ENCODE measurements at places on chromosomes 5 and 9.

DNA sequence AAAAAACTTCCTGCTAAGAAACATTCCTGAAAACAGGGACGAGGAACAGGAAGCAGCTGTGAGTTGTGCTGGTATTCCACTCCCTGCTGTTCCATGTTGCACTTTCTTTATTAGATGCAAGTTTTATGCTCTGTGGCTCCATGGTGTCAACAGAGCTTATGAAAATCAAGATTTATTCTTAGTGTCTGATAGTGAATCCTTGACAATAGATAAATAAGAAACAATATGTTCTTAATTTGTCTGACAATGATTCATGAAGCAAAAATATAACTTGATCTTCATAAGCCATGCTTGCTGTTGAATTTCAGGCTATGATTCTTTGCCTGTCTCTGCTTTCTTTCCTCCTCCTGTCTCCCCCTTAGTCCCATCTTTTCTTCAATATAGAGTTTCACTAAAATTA is 119.6 kb downstream of the DROSHA start:
- DNase-seq, result no peak

DNA sequence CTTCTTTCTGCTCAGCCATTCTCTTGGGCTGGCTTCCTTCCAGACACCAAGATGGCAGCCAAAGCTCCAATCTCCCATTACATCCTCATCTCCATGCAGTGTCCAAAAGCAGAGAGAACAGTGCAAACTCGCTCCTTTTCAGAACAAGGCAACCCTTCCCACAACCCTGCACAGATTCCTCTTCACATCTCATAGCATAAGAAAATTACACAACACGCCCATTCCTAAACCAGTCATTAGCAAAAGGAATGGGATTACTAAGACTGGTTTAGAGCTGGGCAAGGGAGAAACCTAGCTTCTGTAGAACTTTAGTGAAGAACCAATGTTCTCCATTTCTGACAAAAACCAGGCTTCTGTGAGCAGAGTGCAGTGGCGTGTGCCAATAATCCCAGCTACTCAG is 51.5 kb upstream of the CTNNA1 start:
- no peak for DNase-seq

GRCh38 chr5:59246145-59246869 is 647.2 kb downstream of the PDE4D start:
- DNase-seq, result no peak

- DNase-seq, result no peak
Measured at GRCh38 chr5:101418713-101419118, 515.6 kb upstream of the ST8SIA4 start.

- no peak for DNase-seq
Measured at GRCh38 chr5:99449786-99450185, 521.0 kb upstream of the CHD1 start.

GRCh38 chr9:116654059-116654355 is 33.1 kb upstream of the TRIM32 start:
- no peak for DNase-seq

DNA sequence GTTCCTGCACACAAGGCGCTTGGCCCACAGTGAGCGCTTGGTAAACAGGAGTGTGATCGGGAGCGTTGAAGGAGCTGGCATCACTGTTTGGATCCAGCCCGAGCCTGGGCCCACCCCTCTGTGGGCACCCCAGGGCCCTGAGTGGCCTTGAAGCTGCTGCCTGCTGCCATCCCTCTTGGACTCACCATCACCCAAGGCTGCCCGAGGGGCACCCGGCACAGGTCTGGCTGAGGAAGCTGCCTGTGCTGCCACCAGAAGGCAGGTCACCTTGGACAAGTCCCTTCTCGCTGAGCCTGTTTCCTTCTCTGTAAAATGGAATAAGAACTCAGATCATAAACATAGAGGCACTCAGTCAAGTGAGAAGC is 53.6 kb downstream of the LRSAM1 start:
- DNase-seq, result no peak

- no peak for DNase-seq
Measured at GRCh38 chr9:76298521-76299144, 95.6 kb downstream of the RFK start.

DNA sequence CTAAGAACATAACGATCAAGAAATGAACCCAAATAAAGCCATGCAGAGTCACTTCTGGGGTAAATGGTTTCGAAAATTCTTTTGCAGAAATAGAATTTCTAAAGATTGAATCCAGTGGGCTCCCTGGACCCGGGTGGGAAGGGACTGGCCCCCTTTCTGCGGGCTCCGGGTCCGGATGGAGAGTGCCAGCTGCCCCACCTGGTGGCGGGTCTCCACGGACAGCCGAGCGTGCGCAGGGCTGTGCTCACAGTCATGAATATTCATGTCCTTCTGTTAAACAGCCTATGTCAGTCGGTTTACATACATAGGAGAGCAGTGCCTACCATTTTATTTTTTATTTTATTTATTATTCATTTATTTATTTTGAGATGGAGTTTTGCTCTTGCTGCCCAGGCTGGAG is 4.7 kb upstream of the PPP1R26 start:
- DNase-seq, result no peak

DNA sequence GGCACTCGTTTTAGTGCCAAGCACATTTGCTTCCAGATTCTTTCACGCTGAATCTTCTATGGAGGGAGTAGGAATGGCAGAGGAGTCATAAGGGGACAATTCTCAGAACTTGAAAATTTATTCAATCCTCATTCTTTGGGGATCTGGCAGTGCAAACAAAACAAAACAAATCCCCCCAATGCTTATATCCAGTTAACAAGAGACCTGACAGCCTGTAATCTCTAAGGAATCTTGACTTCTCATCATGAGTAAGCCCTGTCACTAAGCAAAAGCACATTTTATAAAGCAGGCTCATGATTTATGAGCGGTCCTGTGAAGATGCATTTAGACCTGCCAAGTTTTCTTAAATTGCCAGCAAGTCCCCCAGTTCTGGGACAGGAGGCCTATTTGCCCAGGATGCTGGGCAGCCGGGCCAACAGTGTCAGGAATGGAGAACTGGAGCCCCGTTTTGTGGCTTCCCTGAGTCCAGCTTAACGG is 513.9 kb downstream of the CTNND2 start:
- DNase-seq, result no peak

DNA sequence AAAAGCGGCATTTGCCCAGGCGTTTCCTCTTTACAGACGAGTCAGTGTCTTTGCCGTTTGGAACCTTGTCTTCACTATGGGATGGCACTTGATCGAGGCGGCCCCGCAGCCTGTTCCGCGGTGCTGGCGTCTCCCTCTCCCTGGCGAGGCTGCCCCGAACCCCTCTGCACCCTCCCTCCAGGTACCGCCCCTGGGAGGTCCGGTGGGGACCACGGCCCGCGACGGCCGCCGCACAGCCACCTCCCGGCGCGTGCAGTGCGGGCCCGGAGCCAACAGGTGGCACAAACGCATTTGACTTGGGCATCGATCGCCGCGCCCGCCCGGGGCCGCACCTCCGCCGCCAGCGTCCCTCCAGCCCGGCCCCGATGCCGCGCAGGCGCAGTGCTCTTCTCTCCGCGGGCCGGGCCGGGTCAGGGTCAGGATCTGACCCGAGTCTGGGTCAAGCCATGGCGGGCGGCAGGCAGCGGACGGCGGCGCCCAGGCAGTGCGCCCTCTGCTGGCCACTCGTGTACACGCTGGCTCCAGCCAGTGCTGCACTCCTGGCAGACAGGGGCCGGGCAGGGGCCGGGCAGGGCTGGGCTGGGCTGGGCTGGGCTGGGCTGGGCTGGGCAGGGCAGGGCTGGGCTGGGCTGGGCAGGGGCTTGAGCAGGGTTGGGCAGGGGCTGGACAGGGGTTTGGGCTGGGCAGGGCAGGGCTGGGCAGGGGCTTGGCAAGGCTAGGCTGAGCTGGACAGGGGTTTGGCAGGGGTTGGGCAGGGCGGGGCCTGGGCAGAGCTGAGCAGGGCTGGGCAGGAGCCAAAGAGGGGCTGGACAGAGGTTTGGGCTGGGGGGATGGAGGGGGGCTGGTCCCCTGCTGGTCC is 155.8 kb upstream of the IRX4 start:
- DNase-seq, result peak; percentile 63

DNA sequence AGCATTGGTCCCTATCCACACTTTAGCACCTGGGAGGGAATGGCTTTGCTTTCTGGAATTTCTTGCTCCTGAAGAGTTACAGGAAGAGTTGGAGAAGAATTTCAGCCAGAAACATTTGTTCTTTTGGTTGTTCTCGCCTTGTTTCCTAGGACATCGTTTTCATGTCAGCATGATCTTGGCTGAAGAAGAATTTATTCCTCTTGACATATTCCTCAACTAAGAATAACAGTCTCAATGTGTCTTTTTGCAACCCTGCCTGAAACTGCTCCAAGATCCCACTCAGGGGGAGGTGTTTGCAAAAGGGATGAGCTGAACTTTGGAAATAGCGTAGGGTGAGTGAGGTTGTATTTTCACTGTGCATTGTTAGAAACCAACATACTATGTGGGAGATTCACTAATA is 26.1 kb downstream of the MAMDC2 start:
- DNase-seq, result no peak

DNA sequence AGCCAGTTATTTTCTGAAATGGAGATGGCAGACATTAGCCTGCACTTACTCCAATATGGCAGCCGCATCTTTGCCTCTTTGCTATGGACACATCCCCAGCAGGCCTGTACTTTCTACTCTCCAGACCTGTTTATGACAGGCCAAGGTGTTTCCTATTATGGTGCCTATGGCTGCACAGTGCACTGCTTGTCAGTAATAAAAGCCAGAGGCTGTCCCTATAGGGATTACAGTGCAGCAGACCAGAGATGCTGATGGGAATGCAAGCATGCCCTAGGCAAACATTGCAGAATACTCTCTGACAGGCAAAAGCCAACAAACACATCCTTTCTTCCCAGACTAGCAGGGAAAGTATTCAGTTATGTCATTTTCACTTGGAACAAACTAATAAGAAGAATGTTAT is 442.9 kb downstream of the RAB3C start:
- no peak for DNase-seq

DNA sequence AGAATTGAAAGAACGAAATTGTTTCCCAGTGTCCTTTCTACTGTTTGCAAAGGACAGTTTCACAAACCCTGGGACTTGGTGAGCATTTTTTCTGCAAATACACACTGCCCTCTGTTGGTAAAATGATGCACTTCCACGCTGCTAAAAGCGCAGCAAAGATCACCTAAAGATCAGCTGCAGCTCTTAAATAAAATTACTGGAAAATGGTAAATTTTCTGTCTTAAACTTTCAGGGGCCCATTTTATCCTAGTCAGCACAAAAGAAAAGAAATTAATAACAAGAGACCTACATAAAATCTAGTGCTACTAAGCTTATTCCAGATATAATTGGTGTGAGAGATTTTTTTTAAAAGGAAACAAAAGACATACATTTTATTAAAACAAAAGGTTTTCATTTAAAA is 566.0 kb downstream of the CAAP1 start:
- DNase-seq, result no peak
